ENCODE measurements at places on chromosomes 11 and 22.

DNA sequence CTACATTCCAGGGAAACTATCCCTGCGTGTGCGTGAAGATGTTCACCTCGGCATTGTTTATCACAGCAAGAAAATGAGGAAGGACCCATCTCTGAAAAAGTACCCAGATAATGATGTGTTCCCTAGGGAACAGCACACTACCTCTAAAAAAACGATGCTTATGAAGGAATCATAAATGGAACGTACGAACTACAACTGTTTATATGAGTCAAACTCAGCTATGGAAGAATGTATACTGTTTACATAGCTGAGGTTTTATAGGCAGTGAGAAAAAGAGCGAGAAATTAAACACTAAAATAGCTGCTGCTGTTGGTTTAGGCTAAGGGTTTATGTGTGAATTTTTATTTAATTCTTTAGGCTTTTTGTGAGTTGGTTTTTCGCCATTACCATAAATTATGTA, 48.9 kb downstream of the APOL1 start:
- no peak for DNase-seq

DNA sequence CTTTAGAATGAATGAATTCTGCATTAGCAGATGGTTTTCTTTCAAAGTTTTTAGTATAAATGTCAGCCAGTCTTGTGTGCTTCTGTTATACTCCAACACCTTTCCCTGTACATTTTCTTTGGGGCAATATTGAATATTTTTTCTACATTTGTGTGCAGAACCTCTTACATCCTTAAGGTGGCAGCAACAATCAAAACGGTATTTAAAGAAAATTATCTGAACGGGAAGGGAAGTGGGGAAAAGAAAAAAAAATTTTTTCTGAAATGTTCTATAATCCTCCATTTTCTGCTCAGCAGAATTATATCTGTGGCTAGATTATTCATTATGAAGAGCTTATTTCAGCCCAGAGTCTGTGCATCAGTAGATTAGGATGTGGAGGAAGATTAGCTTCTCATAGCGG, 347.3 kb upstream of the RAG2 start:
- no peak for DNase-seq

DNA sequence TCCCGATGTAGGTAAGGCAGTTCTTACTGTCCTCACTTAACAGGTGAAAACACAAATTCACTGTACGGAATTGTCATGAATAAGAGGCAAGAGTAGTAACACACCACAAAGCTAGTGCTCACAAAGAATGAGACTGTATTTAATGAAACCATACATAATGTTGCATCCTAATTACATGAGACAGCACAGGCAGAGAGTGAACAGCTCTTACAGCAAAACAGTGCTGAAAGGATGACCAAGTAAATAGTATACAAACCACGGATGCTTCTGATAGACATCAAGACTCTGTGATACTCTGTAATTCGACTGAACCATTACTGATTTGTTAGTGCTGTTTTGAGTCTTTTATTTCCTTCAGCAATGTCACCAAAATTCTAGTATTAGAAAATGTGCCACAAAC, 282.3 kb downstream of the TTC28 start:
- no peak for DNase-seq

GRCh38 chr11:44451706-44452105, 113.8 kb upstream of the CD82 start:
- no peak for DNase-seq

GRCh38 chr11:934527-934926, 8.9 kb downstream of the AP2A2 start:
- no peak for DNase-seq

DNA sequence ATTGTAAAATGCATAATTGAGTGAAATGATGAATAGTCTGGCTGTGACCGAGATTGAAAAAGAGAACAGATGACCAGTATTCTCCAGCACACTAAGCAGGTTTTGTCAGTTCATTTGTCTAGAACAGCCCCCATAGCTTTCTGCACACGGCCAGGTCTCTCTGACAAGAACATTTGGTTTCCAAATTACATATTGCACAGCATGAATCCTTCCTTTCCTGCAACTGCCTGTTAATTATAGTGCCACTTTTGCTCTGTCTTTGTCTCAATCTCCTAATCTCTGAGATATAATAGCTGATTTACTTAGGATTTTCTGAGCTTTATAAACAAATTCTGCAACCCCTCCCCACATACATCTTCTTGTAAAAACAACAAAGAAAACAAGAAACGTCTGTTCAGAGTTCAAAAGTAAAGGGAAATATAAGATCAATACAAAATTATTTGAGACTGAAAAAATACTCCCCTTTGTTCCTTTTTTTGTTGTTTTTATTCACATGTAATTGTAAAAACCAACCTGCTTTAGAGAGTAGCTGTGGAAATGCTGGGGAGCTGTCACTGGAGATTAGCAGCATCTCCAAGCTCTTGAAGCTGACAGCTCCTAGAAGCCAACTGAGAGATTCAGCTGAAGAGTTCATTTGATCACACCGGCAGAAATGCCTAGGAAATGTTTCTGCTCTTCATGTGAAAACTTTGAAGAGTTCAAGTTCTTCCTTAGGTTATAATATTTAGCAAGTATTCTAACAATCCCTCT, 998.1 kb downstream of the DLG2 start:
- DNase-seq: no peak

DNA sequence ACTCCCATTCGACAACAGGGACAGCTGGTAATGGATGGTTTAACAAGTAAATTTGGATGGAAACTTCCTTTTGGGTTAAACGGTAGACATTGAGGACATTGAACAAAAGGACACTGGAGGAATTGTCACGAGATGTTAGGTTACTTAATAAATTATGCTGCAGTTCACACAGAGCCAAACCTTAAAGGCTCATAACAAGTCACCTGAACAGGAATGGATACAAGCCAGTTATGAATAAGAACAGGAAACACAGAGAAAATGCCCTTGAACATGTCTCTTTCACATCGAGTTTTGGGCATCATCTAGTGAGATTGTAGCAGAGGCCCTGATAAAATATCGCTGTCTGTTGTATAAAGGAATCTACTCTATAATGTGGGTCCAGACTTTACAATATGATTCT, 65.6 kb downstream of the CD44 start:
- no peak for DNase-seq

- no peak for DNase-seq
Measured at GRCh38 chr11:36122671-36123070, 166.6 kb downstream of the COMMD9 start.

DNA sequence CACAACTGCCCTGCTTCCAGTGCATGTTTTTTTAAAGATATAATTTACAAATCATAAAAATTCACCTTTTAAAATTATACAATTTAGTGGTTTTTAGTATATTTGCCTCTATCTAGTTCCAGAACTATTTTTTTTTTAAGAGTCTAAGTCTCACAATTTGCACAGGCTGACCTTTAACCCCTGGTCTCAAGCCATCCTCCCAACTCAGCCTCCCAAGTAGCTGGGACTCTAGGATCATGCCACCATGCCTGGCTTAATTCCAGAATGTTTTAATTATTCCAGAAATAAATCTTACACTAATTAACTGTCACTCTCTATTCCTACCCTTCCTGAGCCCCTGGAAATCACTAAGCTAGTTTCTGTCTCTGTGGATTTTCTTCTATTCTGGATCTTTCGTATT, 1.4 kb upstream of the ARCN1 start:
- no peak for DNase-seq

GRCh38 chr11:123519797-123520193, 89.7 kb downstream of the GRAMD1B start:
- no peak for DNase-seq

DNA sequence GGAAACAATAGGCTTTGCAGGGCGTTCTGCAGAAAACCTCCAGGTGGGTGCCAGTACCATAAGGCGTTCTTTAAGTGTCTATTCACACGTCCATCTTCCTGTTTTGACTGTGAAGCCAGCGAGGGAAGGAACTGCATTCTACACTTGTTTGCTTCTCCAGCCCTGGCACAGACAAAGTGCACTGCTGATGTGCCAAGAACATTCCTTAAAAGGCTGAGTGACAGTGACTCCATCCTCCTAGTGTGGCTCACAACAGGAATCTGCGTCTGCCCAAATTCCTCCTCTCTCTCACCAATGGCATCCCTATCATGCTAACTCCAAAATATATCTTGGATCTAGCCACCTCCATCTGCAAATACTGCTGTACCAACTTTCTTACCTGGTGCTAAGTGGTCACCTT, 407.4 kb upstream of the SYN3 start:
- no peak for DNase-seq

- DNase-seq: no peak
Measured at GRCh38 chr11:127461241-127462064, 460.9 kb upstream of the KIRREL3 start.

- DNase-seq: no peak
Measured at GRCh38 chr11:83105168-83105567, 33.5 kb upstream of the RAB30 start.

Measured in RCC 7860 (cell line).